ENCODE measurements at places on chromosomes 7 and 10.

GRCh38 chr7:133197972-133198544 lies 54.8 kb upstream of the EXOC4 start:
- DNase-seq, result no peak

DNA sequence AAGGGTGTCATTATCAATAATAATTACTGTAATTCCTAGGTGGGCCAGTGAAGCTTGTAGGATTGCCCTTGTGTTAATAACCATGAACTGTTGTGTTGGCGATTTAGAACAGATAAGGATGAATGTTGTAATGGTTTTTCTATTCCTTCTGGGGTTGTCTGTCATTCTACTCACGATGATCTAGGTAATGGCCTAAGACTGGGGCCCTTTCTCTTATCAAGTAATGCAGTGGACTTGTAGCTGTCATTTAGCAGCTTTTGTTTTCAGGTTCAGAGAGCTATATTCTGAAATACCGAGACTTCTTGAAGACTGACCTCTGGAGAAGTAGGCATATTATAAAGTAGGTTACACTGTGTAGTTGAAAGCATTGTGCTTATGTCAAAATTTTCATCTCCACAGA lies 110.2 kb downstream of the TAF3 start:
- DNase-seq, result no peak

GRCh38 chr10:48946332-48946731 lies 6.7 kb upstream of the LRRC18 start:
- no peak for DNase-seq

DNA sequence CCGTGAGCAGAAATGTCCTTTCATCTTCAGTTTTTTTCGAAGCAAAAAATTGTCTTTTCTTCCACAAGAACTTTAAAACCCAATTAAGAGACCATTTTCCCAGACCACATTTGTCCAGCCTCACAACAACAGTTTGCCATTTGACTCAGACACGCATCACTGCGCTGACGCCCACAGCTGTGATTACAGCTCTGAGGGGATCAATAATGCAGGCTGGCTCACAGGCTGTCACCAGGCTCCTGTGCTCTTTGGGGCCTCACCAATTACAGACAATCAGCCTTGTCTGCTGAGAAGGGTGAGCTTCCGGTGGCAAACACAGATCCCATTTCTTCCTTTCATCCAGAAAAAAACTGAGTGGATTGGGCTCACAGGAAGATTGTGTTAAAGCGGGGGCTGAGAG lies 33.3 kb downstream of the DDC start:
- DNase-seq, result no peak

DNA sequence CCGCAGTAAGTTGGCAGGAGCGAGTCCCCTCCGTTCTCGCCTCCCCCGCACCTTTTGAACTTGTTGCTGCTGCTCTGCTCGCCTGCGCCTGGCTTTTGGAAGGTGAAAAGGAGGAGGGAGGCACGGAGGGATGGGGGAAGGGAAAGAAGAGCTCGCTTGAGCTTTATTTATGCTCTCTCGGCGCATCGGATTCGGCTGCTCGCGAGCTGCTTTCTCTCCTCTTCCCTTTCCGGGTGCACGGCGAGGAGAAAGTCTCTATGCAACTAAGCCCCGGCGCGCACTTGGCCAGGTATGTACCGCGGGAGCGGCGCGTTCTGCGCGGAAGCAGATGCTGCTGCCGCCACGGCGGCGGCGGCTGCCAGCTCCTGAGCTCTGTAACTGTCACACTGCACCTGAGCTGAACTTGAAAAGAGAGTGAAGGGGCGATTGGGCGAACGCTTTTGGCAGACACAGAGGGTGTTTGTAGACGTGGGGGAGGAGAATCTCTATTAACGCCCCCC lies 551 bp downstream of the KCND2 start:
- DNase-seq, result no peak

- no peak for DNase-seq
Observed at GRCh38 chr7:155466814-155467733, 9.1 kb downstream of the EN2 start.

Measured in T1000 (cell line).